ENCODE measurements at places on chromosomes 6 and 20.
A peak's percentile ranks its signal among the peaks of the same experiment; 100 is the strongest.

DNA sequence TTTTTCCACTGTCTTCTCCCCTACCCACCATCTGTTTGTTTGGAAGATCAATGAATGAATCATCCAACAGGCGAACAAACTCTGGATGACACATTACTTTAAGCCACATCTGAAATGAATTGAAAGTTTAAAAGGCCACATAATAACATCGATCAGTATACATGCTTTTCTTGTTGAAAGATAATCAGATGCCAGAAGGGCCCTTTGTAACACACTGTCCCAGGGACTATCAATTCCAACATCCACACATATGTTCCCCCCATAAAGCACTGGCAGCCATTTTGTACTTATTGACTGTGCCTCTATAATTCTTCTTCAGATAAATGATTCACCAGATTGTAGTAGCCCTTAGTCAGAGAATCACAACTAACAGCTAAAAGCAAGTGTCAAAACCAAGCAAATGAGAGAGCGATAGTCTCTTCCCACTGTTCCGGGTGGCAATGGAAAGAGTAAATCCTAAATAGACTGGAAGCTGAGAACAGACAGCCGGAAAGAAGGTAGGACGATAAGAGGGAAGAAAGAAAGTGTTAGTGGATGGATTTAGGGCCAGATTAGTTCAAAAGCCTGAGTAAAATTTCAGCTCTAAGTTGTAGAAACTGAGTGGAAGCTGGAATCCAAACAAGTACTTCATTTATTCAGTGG lies 184.9 kb upstream of the TENT5A start:
- no peaks in the 10 kb centered on the region for H3K27me3 ChIP-seq
- H3K27ac ChIP-seq = peak overlapping the region; percentile 22
- H3K36me3 ChIP-seq = no peaks in the 10 kb centered on the region
- no peak for DNase-seq
- no peak overlapping the region for H3K4me3 ChIP-seq
- no peaks in the 10 kb centered on the region for H3K4me1 ChIP-seq

DNA sequence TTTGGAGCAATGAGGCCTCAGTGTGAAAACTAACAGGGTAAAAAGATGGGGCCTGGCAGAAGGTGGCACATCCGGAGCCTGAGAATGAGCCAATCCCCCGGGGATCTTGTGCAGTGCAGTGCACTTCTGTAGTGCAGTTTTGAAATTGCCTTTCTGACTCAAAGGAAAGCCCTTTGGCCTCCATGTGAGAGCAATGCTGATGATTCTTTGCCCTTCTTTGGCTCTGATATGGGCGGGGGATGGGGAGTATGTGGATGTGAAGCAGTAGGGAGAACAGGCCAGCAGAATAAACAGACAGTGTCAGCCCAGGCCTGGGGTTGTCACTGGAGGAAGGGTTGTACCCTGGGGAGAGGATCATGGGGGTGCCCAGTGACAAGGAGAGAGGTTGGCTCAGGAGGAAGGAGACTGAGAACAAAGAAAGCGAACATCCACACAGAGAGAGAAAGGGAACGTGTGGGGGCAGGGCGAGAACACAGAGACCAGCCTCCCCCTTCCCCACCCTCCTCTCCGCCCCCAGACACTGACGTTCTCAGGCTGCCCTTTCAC lies 351.2 kb downstream of the CDC5L start:
- H3K4me1 ChIP-seq = no peaks in the 10 kb centered on the region
- H3K27me3 ChIP-seq = no peaks in the 10 kb centered on the region
- H3K4me3 ChIP-seq = no peak overlapping the region
- no peak overlapping the region for H3K27ac ChIP-seq
- DNase-seq = no peak

GRCh38 chr6:154039231-154039842 lies at the start of gene OPRM1:
Gene OPRM1 (plus strand): TSS chr6:154039240. CDS start chr6:154039545, 305 bp downstream.
- H3K4me1 ChIP-seq = no peaks in the 10 kb centered on the region
- H3K4me3 ChIP-seq = no peak within 1 kb of the TSS
- H3K27me3 ChIP-seq = no peaks in the 10 kb centered on the region
- no peak for DNase-seq

- H3K27me3 ChIP-seq = no peaks in the 10 kb centered on the region
- no peak for DNase-seq
- H3K4me3 ChIP-seq = no peak overlapping the region
- H3K27ac ChIP-seq = peak overlapping the region; percentile 29
Observed at GRCh38 chr6:30493643-30494250, 4.4 kb downstream of the HLA-E start.

DNA sequence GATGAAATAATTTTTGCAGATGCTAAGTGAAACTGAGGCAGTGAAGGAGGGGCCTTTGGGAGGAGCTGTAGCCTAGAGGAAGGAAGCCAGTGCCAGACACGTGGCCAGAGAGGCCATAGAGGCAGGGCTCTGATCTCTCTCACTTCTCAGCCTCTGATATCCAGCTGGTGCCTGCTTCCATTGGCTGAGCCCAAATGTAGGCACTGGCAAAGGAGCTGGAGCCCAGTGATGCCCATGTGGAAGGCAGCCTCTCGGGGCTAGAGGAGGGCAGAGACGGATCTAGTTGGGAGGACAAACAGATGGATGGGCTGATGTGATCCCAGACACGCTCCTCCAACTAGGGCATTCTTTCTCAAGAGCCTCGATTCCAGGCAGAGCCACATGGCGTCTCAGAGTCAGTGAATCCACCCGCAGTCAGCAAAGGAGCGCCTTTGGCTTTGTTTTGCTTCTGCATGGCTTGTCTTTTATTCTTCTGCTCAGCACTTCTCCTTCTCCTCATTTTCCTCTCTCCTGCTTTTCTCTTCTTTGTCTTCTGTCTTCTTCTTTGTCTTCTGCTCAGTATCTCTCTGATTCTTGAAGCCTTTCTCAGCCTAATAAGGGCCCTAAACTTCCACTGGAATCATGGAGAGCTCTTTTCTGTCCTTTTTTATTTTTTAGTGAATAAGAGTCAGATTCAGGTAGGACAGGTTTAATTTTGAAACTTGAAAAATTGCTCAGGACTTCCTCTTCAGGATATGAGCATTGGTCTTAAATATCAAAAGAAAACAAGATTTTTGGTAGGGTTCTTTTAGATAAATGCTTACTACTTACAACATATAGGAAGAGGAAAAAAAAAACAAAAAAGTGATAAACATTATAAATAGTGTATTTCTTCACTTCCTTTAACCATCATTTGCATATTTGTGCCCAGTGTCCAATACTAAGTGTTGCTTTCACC lies 41.8 kb downstream of the CYP24A1 start:
- H3K27ac ChIP-seq = peak overlapping the region; percentile 84
- H3K36me3 ChIP-seq = no peaks in the 10 kb centered on the region
- DNase-seq = no peak
- no peaks in the 10 kb centered on the region for H3K27me3 ChIP-seq
- H3K4me1 ChIP-seq = no peaks in the 10 kb centered on the region

DNA sequence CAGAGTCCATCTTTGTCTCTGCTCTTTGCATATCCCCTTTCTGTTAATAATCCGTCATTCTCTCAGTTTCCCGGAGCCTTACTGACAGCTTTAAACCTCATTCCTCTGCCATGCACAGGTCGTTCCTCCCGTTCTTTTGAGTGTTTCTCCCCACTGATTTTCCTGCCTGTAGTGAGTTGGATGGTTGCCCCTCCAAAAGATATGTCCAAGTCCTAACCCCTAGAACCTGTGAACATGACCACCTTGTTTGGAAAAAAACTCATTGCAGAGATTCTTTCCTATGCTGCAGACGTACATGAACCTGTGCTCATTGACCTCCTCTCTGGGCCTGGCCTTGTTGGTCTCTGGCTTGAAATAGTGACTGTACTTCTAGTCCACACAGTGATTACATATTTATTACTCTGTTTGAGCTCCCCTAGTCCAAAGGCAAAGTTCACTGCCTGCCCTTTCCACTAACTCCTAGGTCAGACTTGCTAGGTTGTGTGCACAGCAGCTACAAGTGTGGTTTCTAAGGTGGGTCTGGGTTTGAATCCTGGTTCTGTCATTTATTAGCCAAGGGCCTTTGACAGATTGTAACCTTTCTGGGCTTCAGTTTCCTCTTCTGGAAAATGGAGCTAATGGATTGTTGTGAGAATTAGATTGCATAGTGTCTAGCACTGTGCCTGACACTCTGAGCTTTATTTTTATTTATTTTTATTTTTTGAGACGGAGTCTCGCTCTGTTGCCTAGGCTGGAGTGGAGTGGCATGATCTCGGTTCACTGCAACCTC lies 29.3 kb downstream of the PPARD start:
- H3K27ac ChIP-seq = no peak overlapping the region
- DNase-seq = no peak
- H3K27me3 ChIP-seq = no peaks in the 10 kb centered on the region
- no peaks in the 10 kb centered on the region for H3K4me1 ChIP-seq
- H3K36me3 ChIP-seq = no peaks in the 10 kb centered on the region

DNA sequence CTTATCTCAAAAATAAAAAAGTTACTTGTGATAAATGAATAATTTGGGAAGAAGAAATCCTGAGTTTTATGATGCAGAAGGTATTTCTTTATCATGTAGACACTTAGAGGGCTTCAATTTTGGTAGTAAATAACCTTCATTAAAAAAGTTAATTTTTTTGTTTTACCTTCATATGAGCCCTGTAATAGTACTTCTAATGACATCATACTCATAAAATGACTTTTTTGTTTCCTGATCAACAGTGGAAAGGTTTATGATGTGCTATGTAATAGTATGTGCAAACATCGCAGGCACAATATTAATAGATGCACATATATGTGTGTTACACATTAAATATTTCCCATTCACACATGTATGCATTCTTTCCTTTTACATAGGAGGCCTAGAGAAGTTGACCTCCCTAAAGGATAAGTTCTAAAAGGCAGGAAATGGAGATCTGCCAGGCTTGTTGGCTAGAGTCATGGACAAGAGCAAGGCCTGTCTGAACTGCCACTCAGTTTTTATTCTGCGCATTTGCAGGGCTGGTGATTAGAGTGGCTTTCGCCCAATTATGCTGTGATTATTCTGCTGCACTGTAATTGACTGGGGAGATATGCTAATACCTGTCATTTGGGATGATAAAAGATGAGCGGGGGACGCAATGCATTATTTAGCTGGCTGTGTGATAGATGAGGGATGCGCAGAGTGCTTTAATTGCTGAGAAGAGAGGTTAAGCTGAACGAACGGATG lies 272.6 kb downstream of the TMEM242 start:
- no peak for DNase-seq
- no peaks in the 10 kb centered on the region for H3K27me3 ChIP-seq
- no peaks in the 10 kb centered on the region for H3K4me1 ChIP-seq
- no peak overlapping the region for H3K27ac ChIP-seq
- no peak overlapping the region for H3K4me3 ChIP-seq

DNA sequence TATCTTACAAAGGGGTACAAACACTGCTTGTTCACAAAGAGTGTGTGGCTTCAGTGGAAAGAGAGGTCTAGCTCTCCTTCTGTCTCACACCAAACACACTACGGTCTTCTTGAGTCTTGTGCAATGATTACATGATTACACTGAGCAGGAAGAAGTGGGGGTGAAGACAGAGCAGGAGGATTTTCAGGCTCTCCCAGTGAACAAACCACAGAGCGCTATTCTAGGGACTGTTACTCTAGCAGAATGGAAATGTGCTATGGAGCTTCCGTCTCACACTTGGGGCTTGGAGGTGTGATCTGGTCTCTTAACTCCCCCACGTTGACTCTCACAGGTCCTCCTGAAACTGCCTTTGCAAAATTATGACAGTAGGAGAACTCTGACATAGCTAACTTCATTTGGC lies 203.4 kb downstream of the MYLK4 start:
- H3K4me3 ChIP-seq = no peak overlapping the region
- H3K27ac ChIP-seq = no peak overlapping the region
- H3K36me3 ChIP-seq = no peaks in the 10 kb centered on the region
- DNase-seq = no peak

- H3K27ac ChIP-seq = no peak overlapping the region
- no peaks in the 10 kb centered on the region for H3K4me1 ChIP-seq
- no peaks in the 10 kb centered on the region for H3K27me3 ChIP-seq
- no peak overlapping the region for H3K4me3 ChIP-seq
- H3K36me3 ChIP-seq = no peaks in the 10 kb centered on the region
Observed at GRCh38 chr6:104050455-104050854, 809.3 kb downstream of the HACE1 start.

DNA sequence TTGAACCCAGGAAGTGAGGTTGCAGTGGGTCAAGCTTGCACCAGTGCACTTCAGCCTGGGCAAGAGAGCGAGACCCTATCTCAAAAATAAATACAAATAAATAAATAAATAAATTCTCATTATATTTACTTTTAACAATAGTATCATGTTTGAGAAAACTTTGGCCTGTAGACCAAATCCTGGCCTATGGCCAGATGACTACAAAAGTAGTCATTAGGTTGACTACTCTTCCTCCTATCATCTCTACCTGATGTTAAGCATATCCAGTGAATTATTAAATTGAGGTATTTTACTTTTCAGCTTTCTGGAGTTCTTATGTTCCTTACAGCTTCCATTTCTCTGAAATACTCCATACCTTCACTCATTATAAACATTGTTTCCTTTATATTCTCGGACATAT lies 280.6 kb downstream of the LAMA2 start:
- no peaks in the 10 kb centered on the region for H3K36me3 ChIP-seq
- no peak overlapping the region for H3K27ac ChIP-seq
- no peaks in the 10 kb centered on the region for H3K4me1 ChIP-seq
- H3K27me3 ChIP-seq = no peaks in the 10 kb centered on the region
- no peak overlapping the region for H3K4me3 ChIP-seq

DNA sequence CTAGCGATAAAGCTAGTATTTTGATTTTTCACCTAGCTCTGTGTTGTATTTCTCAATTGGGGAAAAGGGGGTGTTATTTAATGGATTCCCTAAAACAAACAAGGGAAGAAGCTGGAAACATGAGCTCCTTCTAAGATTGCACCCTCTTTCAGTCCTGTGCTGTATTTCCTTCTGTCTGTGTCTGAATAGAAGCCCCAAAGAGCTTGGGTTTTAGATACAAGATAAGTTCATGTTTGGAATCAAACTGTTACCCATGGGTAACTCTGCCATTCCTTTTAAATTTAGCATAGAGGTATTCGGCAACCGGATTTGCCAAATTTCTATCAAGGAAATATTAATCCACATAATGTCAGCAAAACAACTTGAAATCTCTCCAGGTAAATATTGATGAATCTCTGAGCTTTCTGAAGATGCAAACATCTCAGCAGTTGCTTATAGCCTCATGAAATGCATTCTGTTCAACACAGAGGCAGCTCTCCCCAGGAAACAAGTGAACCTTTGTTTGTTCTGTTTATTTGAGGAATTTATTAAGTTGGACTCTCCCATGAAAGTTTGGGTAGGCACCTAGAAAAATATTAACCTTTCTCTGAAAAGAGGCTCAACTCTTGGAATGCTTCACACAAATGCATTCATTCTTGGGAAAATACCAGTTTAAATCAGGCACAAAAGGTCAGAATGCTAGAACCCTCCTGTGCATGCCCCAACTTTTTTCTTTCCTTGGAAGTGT lies 9.9 kb upstream of the SCGN start:
- no peaks in the 10 kb centered on the region for H3K36me3 ChIP-seq
- no peaks in the 10 kb centered on the region for H3K27me3 ChIP-seq
- H3K27ac ChIP-seq = no peak overlapping the region
- no peak for DNase-seq
- no peak overlapping the region for H3K4me3 ChIP-seq

DNA sequence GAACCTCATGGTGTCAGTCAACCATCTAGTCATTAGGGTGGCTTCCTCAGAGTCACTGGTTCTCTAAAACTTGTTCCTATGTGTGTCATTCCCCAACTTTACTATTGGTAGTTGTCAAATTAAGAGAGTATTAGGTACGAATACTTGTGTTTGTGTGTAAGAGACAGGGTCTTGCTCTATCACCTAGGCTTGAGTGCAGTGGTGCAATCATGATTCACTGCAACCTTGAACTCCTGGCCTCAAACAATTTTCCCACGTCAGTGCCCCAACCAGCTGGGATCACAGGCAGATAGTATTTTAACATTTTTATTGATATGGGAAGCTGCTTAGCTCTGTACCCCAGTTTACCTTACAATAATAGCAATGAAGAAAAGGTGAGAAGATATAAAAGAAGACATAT lies 50.6 kb downstream of the BMP6 start:
- H3K4me3 ChIP-seq = no peak overlapping the region
- no peak for DNase-seq
- H3K4me1 ChIP-seq = no peaks in the 10 kb centered on the region
- H3K27me3 ChIP-seq = no peaks in the 10 kb centered on the region
